ENCODE measurements at places on chromosomes 3 and 15.

DNA sequence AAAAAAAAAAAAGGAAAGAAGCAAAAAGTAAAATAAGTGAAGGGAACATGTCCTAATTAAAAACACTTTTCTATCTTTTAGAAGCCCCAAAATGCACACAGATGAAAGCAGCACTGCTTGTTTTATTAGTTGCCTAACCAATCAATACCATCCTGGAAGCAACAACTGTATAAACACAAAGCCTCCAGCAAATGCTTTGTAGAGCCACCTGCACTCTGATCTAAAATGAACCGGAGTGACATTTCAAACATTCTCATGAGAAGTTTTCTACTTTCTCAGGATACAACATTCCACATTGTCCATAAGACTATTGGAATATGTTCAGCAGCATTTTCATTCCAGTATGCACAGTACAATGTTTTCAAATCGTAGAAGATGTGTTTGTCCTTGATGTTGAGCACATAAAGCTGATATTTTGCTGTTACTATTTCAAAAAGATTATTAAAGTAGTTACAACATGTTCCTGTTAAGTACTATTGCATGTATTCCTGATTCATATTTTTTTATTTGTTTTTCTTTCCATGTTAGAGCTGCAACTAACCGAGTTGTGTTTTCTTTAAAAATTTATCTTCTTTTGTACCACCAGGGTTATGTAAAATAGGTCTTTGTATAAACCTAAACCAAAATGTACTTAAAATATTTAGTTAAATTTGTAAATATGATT is 50.3 kb upstream of the PLSCR5 start:
- no peak for DNase-seq

GRCh38 chr3:158912621-158913020 is 110.8 kb downstream of the MFSD1 start:
- no peak for DNase-seq

- no peak for DNase-seq
Measured at GRCh38 chr15:51341366-51342226, at the start of gene GLDN. Gene GLDN (plus strand): TSS chr15:51341655. CDS start chr15:51341685, 30 bp downstream.

GRCh38 chr15:25689592-25689991 is 173.5 kb downstream of the ATP10A start:
- no peak for DNase-seq

DNA sequence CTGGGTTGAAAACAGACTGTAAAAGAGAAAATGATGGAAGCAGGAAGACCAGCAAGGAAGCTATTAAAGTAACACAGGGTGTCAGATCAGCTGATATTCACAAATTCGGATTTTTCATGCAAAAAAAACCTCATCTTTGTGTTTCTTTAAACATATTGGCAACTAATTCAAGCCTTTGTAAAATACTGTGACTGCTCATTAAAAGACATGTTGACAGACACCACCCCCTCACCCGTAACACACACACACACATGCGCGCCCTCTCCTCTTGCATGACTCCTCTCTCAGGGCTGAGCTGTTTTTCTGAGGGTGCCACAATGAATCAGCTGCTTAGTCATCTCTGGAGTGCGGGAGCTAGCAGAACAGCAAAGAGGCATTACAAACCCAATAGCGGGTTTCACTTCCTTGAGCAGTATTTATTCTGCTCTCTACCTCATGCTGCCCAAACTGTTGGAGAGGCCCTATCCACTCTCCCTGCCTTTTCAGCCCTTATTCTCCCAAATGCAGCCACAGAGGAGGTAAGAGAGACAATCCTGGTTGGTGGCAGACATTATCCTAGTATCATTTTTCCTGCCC is 35.8 kb upstream of the CCDC80 start:
- DNase-seq: peak; percentile 52

- no peak for DNase-seq
Measured at GRCh38 chr3:157427901-157428300, 8.7 kb upstream of the PTX3 start.

DNA sequence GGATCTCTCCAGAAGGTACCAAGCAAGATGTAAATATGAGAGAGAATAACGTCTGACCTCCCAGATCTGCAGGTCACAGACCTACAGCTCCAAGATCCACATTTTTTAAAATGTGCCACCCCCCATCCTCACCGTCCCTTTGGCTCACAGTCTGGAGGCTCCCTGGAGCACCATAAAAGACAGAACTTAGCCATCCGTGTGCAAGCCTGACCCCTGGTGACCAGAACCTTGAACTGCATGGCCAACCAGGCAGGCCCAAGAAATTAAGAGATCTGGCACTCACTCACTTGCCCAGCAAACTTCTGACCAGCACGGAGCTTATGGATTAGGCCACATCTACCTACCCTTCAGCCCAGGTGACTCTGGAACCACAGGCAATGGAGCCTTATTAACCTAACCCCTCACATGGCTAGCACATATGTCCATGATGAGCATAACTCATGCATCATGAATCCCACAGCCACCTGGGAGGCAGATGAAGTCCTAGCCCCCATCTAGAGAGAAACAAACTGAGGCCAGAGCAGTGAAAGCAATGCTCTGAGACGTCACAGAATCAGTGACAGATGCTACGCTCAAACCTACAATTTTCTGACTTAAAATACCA is 275.3 kb downstream of the UACA start:
- DNase-seq: peak; percentile 34

- no peak for DNase-seq
Measured at GRCh38 chr15:48596841-48597240, 48.7 kb downstream of the FBN1 start.

DNA sequence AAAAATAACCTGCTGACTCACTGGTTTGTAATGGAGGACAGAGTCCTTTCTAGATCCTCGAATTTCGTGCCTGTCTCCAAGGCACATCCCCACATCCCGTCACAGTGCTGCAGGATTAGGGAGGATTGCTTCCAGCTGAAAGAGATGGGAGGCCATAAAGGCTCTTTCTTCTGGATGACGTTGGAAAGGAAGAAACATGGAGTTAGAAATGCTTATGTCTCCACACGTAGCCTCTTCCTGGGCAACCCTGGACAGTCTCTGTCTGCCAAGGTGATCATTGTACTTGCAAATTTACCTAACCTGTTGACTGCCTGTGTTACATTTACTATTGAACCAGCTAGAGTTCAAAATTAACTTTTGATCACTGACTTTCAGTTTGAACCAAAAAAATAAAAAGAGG is 27.6 kb upstream of the VILL start:
- DNase-seq: no peak

- no peak for DNase-seq
Measured at GRCh38 chr3:40723083-40723660, 198.4 kb downstream of the ZNF621 start.

All from activated CD8-positive, alpha-beta memory T cell treated with anti-CD3 and anti-CD28 coated beads for 1 hour (primary cell).